ENCODE measurements at places on chromosomes 16 and 17.

DNA sequence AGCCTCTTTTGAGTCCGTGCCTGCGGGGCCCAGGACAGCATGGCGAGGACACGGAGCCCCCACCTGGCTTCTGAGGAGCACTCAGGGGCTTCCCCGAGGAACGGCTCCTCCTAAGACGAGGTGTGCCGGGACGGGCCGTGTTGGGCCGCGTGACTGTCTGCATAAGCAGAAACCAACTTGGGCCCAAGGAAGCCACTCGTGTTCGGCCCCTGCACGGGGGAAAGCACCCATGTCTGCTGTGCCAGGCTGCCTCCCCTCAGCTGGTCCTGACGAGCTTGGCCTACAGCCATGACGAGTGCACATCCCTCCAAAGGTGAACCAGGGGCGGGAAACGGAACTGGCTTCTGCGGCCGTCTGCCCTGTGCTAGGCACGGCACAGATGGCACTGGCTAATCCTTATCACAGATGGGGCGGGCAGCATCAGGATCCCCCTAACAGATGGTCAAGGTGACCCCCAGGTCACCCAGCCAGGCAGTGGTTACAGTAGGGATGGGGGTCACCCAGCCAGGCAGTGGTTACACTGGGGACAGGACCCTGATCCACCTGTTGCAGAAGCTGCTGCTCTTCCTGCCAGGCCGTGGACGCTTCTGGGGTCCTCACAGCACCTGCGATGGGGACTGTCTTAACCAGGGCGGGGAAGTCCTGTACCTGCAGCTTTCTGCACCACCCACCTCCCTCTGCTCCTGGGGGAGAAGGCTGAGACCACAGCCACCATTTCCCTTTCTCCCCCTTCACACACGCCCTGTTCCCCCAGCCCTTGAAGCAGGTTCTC lies 25.6 kb downstream of the MRM3 start:
- DNase-seq: no peak

GRCh38 chr17:58315750-58316149 lies 12.8 kb downstream of the TSPOAP1 start:
- DNase-seq: no peak

DNA sequence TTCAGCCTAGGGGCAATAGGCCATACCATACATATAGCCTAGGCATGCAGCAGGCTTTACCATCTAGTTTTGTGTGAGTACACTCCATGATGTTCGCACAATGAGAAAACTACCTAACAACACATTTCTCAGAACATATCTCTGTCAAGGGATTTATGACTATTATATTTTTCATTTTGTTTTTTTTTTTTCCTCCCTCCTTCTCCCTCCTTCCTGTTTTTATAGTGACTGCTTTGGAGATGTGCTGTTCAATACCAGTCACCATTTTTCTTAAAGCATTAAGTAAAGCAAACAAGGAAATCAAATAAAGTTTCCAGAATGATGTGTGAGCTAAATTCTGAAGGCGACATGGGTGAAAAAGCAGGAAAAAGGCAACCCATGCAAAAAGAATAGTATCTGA lies 194.6 kb downstream of the STX8 start:
- no peak for DNase-seq

DNA sequence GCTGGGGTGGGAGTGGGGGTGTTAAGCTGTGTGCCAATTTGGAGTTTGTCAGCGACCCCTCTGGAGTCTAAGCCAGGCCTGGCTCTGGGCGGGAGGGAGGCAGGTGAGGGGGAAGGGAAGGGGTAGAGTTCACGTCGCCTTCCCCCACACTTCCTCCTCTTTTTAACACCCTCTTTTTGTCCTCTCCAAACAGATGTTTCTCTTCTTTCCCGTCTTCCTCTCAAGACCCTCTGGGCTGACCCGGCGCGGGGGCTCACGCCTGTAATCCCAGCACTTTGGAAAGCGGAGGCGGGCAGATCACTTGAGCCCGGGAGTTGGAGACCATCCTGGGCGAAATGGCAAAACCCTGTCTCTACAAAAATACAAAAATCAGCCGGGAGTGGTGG lies 3.3 kb downstream of the HOXB1 start:
- DNase-seq: no peak

DNA sequence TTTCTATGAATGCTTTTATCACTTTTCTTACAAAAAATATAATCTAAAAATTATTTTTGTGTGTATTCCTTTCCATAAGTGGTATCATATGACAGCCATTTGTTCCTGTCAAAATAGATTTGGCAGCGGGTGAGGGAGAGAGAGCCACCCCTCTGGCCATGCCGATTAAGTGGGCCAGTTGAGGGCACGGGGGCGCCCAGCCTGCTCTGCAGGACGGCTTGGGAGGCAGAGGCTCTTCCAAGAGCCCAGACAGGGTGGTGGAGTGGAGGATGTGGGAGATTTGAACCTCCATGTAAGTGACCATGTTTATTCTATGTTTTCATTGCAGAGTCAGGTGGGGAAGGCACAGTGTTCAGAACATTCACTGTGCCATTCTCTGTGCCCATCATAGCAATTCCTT lies 88.8 kb downstream of the IRX3 start:
- no peak for DNase-seq

DNA sequence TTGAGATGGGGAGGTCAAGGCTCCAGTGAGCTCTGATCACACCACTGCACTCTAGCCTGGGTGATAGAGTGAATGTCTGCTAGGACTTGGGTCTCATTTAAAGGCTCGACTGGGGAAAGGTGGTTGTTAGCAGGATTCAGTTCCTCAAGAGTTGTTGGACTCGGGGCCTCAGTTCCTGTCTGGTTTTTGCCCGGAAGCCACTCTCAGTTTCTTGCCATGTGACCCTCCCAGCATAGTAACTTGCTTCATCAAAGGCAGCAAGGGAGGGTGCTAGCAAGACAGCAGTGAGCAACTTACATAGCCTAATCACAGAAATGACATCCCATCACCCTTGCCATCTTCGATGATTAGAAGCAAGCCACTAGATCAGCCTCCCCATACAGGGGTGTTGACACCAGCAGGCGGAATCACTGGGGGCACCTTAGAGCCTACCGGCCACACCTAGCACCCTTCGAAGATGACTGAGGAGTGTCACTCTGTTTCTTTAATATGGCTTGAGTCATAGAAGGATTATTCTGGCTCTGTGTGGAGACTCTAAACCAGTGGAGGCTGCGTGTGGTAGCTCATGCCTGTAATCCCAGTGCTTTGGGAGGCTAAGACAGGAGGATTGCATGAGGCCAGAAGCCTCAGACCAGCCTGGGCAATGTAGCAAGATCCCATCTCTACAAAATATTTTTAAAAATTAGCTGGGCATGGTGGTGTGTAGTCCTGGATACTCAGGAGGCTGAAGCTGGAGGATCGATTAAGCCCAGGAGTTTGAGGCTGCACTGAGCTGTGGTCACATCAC lies 13.2 kb upstream of the SCNN1B start:
- no peak for DNase-seq

- no peak for DNase-seq
Observed at GRCh38 chr16:56355221-56355620, 70.1 kb downstream of the AMFR start.

- DNase-seq: peak; percentile 24
Observed at GRCh38 chr17:19331134-19331533, 31.4 kb downstream of the B9D1 start.

DNA sequence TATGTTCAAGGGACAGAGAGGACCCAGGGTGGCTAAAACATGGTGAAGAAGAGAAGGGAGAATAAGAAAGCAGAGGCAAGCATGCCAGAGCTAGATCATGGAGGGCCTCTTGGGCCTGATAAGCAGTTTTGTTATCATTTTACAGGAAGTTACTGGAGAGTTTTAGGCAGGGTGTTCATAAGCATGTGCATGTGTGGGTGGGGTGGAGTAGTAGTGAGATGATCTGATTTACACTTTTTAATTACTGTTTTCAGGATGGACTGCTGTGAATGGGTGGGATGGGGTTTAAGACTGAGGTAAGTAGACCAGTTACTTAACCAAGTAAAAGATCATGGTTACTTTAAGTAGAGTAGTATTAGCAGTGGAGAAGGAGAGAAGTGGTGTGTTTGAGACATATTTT lies 173.6 kb downstream of the PHKB start:
- no peak for DNase-seq

DNA sequence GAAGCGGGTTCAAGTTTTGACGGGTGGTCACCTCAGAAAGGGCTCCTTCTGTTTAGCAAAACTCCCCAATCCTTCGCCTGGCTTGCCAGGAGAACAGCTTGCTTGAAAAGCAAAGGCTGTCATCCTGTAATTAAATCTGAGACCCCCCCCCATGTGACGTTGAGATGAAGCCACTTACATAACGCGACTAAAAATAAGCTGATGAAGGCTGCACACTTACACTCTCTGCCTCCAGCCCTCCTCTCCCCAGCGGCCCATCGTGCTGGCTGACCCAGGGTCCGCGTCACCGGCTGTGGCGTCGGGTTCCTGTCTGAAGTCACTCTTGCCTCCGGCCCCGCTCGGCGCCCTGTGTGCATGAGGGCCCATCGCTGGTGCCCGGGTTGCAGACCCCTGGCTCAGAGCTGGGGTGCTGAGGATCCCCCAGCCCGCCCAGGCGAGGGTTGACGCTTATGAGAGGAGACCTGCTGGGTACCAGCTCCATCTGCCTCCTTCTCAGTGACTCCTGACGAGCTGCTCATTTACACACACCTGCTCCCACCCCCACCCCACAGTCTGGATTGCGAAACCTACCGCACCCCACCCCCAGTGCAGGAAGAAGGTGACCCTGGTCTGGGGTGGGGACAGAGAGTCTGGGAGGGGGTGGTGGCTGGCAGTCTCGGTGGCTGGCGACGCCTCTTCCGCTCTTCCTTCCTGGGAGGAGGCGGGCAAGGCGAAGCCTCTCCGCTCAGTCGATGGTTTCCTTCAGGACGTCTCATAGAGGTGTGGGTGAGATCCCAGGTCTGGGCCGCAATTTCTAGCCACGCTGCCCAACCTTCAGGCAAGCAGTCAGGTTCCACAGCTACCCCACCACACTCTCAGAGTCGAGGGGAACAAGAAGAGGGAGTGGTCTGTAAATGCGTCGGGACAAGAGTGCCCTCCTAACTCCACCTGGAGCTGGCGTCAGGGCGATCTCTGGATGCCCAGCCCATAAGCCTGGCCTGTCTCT lies 3.1 kb upstream of the BAIAP2 start:
- DNase-seq: no peak

DNA sequence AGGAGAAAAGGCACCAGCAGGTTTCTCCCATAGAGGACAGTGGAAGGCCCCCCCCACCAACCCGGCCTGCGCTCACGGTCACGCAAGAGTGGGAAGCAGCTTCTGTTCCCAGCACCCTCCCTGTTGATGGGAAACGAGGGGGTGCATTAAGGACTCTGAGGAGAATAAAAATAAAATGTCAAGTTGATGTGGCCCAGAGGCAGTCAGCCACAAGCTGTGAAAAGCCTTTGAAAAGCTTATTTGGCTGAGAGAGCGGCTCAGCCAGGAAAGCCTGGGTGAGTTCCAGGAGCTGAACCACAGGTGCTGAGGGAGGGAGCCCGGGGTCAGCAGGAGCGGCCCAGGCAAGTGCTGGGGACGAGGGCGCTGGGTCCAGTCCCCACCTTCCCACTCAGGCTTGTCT lies 26.9 kb upstream of the SPATA32 start:
- DNase-seq: no peak

- no peak for DNase-seq
Observed at GRCh38 chr16:56594292-56594619, 4.9 kb downstream of the MT3 start.

- no peak for DNase-seq
Observed at GRCh38 chr17:40108970-40109824, 8.8 kb upstream of the NR1D1 start.

- no peak for DNase-seq
Observed at GRCh38 chr16:27444470-27444869, 42.5 kb downstream of the IL21R start.

DNA sequence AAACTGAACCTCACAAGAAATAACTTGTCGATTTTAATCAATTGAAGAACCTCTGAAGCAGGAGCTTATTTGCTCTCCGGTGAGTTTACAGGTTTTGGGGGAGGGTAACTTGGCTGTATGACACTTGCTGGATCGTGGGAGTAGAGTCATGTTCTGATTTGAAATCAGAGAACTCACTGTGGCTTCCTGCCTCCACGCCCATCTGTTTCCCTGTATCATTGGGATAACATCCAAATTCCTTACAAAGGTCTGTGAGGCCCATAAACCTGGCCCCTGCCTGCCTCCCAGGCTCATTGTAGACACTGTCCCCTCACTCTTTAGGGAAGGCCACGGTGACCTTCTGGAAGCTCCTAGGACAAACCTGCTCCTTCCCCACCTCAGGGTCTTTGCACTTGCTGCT lies 48.3 kb downstream of the C17orf67 start:
- DNase-seq: no peak

DNA sequence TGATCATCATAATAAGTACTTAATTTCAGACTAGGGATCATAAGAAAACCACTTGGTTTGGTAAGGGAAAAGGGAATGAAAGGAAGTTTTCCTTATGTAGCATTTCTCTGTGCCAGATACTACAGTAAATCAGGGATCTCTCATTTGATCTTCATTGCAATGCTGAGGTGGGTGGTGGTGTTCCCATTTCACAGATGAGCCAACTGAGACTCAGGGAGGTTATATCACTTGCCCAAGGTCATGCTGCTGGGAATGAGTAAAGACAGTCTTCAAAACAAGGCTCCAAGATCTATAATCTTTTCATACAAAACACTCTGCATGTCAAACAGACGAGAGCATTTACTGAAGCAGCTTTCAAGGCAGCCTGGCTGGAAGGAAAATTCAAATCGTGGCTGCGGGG lies 124.6 kb downstream of the GP2 start:
- DNase-seq: no peak

- no peak for DNase-seq
Observed at GRCh38 chr16:1180549-1181403, 27.9 kb downstream of the CACNA1H start.

GRCh38 chr17:29219378-29220047 lies 27.1 kb upstream of the CRYBA1 start:
- peak; percentile 69 for DNase-seq

GRCh38 chr17:73092523-73093135 lies at the start of gene SLC39A11:
TSS of gene SLC39A11 (minus strand) at chr17:73092688. CDS start at chr17:73088764, 3,924 bp downstream.
- peak; percentile 84 for DNase-seq

GRCh38 chr17:6479622-6480302 lies 35.5 kb downstream of the PIMREG start:
- DNase-seq: no peak

- DNase-seq: peak; percentile 49
Observed at GRCh38 chr17:77320485-77321256, 179.9 kb downstream of the SEC14L1 start.

GRCh38 chr17:80291691-80292487 lies 31.2 kb downstream of the RNF213 start:
- no peak for DNase-seq

DNA sequence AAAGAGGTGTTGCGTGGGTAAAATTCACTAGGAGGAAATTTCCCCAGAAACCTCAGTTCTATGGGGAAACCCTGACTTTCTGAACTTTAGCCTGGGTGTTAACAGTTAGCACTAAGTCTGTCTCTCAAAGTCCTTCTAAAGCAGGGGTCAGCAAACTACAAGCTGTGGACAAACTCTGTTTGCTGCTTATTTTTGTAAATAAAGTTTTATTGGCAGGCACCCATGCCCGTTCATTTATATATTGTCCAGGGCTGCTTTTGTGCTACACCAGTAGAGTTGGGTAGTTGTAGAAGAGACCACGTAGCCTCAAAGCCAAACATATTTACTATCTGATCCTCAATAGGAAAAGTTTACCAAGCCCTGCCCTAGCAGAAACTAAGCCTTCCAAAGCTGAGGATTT lies 159.7 kb downstream of the USP31 start:
- no peak for DNase-seq

- DNase-seq: no peak
Observed at GRCh38 chr16:67548265-67549126, 13.8 kb upstream of the CTCF start.

- no peak for DNase-seq
Observed at GRCh38 chr16:82643136-82643535, 16.4 kb downstream of the CDH13 start.

- DNase-seq: no peak
Observed at GRCh38 chr16:50448981-50449380, 80.2 kb upstream of the BRD7 start.

- DNase-seq: peak; percentile 59
Observed at GRCh38 chr17:44219108-44219615, 313 bp downstream of the UBTF start.

All from T1000 (cell line).